ENCODE measurements at places on chromosomes 7 and 10. TPM values are rescaled to one million over a fixed set of nuclear protein-coding genes. Genes with fewer than 3 reads are reported as not detected.
A peak's percentile ranks its signal among the peaks of the same experiment; 100 is the strongest.

DNA sequence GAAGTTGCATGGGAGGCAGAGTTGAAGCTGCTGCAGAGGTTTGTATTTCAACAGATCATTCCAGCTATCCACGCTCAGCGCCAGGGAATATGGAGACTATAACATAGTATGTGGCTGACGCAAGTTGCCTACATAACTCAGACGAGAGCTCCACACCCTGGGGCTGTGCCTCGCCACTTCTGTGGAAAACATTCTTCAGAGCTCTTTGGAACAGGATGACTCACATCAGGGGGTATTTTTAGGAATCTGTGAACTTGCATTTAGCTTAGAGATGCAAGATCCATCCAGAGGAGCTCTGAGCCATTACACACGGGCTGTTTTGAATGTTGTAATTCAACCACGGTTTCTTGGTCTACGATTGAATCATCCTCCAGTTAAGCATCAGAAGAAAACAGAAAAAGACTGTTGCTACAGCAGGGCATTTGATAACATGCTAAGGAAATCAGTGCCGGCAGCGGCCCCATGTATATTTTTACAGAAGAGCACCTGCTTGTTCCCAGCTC, 481.5 kb upstream of the AKR1E2 start:
- DNase-seq, result peak; percentile 97

- no peak for DNase-seq
These were observed 57.3 kb downstream of the NRP1 start for GRCh38 chr10:33277135-33277536.

DNA sequence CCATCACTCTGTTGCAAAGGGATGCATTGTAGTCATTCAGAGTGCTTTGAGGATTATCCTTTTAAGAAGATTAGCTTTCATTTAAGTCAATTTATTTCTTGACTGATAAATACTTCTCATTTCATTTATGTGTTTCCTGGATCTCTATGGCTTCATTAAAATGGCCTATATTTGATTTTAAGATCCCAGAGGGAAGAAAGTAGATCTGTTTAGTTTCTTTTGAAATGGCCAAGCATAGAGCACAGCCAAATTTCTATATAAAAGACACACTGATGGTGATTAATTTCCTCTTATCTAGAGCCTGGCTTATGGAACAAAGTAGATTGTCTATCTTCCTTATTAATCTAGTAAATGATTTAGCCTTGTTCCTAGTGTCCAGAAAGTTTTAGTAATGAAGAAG, 129.7 kb upstream of the CALCR start:
- no peak for DNase-seq

GRCh38 chr10:119737823-119738222, 12.0 kb downstream of the INPP5F start:
- DNase-seq, result peak; percentile 84

- no peak for DNase-seq
These were observed 13.9 kb downstream of the TRPV5 start for GRCh38 chr7:142919656-142920055.

GRCh38 chr10:95341716-95342130, 50.9 kb upstream of the PDLIM1 start:
- DNase-seq, result no peak

DNA sequence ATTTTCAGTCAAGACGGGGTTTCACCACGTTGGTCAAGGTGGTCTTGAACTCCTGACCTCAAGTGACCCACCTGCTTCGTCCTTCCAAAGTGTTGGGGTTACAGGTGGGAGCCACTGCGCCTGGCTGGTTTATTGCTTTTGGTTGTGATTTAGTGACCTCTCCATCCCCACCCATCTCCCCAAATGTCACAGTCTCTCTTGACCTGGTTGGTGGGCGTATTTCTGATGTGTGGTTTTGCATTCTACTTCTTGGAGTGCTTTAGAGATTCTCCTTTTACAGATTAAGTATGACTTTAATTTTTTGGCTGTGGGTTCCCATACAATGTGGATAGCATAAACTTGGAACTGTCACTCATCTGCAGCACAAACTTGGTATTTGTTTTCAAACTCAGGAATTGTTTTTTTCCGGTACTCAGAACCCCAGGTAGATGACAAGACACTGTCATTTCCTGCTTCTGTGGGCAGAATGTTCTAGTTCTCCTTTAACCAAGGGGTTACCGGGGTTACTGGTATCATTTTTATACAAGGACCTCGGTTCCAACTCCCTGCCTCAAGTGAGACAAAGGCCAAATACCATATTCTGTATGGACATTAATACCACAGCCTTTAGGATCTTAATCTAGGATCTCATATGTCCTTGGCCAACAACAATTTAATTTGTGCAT, 50.5 kb downstream of the MRC1 start:
- no peak for DNase-seq

- no peak for DNase-seq
These were observed 193.3 kb upstream of the LYZL2 start for GRCh38 chr10:30822693-30823465.

- DNase-seq, result no peak
These were observed 12.8 kb downstream of the FLNC start for GRCh38 chr7:128842674-128843641.

GRCh38 chr7:90994121-90994520, 270.1 kb upstream of the FZD1 start:
- no peak for DNase-seq

DNA sequence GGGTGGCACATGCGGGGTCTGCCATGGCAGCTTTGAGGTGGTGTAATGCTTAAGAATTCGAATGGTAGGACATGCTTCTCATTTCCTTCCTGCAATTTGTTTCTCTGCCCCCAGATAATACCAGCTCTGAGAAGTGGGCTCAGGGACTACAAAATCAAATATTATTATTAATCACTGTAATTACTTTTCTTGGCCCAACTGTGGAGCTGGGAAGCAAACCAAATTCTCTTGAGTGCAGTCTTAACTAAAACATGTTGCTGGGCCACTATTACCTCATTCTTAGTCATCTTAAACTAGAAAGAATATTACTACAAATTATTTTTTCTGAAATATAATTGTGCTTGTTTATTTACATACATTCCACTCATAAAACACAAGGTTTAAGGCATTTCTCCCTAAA, 566.7 kb upstream of the NRP1 start:
- no peak for DNase-seq

DNA sequence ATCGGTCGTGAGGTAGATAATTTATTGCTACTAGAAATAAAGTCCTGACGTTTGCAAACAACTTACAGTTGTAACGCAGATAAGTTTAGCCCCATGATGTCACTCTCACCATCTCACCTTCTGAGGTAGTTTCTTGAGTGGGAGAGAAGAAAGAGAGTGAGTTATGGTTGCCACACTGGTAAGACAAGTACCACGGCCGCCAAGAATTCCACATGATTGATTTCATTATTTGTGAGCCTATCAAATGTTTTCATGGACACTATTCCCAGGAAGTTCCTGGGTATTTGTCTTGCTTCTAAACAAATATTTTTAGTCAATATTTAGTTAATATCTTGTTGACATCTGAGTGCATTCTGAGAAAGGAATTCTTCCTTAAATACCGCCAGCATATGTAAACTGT, 339.4 kb upstream of the KIAA1217 start:
- DNase-seq, result no peak

DNA sequence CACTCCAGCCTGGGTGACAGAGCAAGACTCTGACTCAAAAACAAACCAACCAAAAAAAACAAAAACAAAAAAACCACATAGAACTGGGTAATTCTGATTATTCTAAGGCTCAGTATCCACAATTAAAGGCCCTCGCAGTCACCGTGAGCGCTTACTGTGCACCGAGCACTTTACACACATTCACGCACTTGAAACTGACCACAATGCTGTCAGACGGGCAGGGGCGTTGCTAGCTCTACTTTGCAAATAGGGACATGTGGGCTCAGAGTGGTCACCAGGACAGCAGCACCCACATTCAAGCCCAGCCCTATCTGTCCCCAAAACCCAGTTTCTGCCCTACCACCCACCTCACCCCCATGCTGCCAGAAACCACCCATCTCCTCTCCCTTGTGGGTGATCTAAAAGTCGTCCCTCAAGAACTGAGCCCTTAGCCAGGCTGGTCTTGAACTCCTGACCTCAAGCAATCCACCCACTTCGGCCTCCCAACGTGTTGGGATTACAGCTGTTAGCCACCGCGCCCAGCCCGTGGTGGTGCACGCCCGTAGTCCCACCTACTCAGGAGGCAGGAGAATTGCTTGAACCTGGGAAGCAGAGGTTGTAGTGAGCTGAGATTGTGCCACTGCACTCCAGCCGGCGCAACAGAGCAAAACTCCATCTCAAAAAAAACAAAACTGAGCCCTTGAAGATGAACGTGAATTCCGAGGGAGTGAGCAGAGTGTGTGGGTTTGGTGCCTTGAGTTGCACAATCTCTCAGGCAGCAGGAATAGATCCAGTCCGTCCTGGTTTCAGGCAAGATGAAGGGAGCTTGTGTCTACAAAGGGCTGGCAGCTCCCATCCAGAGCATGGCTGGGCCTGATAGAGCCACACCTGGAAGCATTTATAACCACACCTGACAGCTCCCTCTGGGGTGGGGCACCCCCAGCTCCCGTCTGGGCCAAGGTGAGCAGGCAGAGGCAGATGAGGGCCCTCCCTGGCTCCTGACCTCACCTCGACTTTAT, 5.4 kb upstream of the HSPB1 start:
- no peak for DNase-seq

DNA sequence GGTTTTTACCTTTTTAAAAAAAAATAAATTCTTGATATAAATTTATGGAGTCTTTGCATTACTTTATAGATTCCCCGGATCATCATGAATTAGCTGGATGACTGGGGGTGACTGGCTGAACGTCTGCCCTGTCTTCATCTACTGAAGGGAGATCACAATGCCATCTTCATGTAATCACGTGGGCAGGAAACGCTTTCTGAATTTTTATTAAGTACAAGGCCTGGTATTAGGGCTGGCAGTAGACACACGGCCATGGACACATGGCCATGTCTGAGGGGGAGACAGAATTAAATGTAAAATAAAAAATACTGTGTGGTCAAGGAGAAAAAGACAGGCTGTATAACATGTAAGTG, 111.2 kb downstream of the VIPR2 start:
- no peak for DNase-seq

- no peak for DNase-seq
These were observed 402.2 kb downstream of the ANKRD7 start for GRCh38 chr7:118626739-118627138.

- DNase-seq, result peak; percentile 52
These were observed 18.9 kb downstream of the RCC1L start for GRCh38 chr7:75054744-75055143.

DNA sequence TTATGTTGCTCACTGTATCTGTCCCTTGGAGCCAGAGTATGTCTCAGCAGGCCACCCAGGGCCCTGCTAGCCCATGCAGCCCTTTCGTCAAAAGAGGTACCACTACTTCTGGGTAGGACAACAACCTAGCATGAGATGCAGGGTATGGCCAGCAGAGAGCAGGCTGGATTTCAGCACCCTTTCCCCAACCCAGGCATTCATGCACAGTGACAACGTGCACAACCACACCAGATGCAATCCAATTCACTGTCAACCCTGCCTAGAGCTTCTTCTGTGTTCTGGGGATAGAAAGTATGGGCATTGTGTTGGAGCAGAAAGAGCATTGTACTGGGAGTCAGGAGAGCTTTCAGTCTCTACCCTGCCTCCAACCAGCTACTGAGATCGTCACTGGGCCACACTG, 37.9 kb downstream of the JAZF1 start:
- DNase-seq, result no peak

GRCh38 chr7:33842150-33842549, 63.2 kb upstream of the BMPER start:
- DNase-seq, result no peak

- no peak for DNase-seq
These were observed 398.5 kb upstream of the CNTNAP2 start for GRCh38 chr7:145718129-145718528.

DNA sequence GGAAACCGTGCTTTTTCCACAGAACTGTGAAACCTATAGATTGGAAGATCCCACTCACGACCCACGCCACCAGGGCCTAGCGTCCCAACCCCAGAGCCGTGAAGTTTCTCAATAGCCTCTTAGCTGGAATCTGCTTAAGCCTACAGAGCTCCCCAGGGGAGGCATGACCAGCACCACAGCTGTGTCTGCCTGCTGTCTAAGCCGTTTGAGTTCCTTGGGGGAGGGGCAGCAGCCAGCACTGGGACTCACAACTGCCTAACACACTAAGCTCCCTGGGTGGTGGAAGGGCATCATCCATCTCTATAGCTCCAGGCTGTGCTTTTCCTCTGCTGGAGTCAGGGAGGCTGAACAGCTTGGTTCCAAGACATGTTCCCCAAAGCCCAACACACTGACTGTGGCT, 26.0 kb upstream of the TMEM140 start:
- no peak for DNase-seq

DNA sequence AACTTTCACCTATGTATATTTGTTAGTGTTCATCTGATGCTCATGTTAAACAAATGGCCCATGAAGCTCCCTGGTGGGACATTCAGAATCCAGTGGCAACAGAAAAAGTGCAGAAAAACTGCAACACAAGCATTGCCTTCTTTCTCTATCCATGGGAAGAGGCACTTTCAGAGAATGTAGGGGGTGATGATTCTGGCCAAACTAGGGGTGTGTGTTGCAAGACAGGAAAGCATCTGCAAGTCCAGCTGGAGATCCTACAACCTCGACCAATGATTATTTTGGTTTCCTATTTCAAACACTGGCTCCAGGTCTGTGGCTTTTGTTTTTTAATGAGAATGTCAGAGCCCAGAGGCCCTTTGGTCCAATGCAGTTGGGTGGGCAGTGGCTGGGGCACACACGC, 198.7 kb downstream of the CXCL12 start:
- no peak for DNase-seq

DNA sequence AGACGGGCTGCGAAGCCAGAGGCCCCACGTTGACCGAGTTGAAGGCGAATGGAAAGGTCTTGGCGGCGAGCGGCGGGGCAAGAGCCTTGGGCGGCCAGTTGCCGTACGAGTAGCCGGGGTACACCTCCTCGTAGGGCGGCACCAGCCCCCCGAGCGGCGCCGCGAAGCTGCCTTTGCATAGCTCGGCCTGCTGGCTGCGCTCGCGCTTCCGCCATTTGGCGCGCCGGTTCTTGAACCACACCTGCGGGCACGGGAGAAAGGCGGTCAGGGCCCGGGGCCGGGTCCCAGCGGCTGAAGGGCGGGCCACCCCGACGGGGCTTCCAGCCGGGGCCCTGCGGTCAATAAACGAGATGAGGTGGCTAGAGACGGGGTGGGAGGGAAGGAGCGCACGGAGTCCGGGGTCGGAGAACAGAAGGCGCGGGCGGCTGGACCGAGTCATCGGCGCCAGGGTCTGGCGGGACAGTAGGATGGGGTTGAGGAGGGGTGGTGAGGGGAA, 4.8 kb downstream of the ELOVL3 start:
- no peak for DNase-seq

- DNase-seq, result no peak
These were observed 45.0 kb downstream of the MRC1 start for GRCh38 chr10:17854044-17854652.

Gene AKR1B15
- total RNA-seq, result not detected

Gene ATRNL1
- total RNA-seq, result 11.4 TPM

Gene SLC16A9
- 10.4 TPM for total RNA-seq

Gene FLNC
- 243 TPM for total RNA-seq

Gene SNX10
- total RNA-seq, result 27.9 TPM

Gene GATA3
- 7.2 TPM for total RNA-seq

Gene CRYGN
- 0.84 TPM for total RNA-seq

Gene ELMO1
- total RNA-seq, result 2.3 TPM

Gene CYP3A7
- total RNA-seq, result not detected

Gene ERVW-1
- not detected for total RNA-seq

Gene OR9A2
- not detected for total RNA-seq

Gene CCDC201
- not detected for total RNA-seq

Gene AP5Z1
- 85.6 TPM for total RNA-seq

Gene OR2A1
- not detected for total RNA-seq

Gene ZNF32
- total RNA-seq, result 40.3 TPM

Gene KNDC1
- 0.13 TPM for total RNA-seq

Gene CTNNA3
- 0.79 TPM for total RNA-seq

Gene PTTG1IP2
- not detected for total RNA-seq

Gene IGFBP1
- 8.1 TPM for total RNA-seq
